ENCODE measurements at places on chromosomes 5 and 9.

GRCh38 chr5:78661044-78661443 is 12.5 kb upstream of the LHFPL2 start:
- no peak for DNase-seq

DNA sequence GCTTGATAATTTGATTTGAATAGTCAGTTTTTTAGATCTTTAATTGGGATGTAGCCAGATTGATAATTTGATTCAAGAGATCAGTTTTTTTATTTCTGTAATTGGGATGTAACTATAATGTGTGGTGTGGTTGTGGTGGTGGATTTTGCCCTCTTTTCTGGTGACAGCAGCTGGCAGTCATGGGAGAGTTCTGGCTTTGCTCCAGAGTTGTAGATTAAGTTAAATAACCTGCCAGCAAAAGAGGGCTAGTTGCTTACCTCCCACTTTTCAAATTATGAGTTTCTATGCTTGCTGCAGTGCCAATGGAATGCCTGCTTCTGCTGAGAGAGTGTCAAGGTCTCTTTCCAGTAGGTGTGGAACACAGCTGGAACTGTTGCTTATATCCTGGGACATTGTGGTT is 315.1 kb downstream of the CCDC171 start:
- DNase-seq, result no peak

DNA sequence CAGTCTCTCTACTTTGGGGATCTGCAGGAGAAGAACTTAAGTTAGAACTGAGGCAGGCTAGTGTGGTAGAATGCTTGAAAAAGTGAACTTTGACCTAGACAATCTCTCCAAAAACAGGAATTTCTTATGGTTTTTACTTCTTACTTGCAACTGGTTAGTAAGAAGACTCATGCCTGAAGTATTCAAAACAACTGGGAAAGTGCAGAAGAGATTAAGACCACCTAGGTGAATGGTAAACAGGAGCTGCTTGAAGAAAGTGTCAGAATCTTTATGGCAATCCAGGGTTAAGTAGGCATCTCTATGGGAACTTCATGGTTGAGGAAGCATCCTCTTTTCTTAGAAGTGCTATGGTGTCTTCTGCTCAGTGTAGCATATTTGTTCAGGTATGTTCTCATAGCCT is 428.6 kb upstream of the TLE4 start:
- no peak for DNase-seq

GRCh38 chr9:126438741-126439401 is 112.2 kb downstream of the MVB12B start:
- no peak for DNase-seq

- DNase-seq, result no peak
Observed at GRCh38 chr9:105059252-105059651, 131.3 kb upstream of the ABCA1 start.

Measured in midbrain (tissue), 1 donor.